ENCODE measurements at places on chromosomes 11 and 22.

DNA sequence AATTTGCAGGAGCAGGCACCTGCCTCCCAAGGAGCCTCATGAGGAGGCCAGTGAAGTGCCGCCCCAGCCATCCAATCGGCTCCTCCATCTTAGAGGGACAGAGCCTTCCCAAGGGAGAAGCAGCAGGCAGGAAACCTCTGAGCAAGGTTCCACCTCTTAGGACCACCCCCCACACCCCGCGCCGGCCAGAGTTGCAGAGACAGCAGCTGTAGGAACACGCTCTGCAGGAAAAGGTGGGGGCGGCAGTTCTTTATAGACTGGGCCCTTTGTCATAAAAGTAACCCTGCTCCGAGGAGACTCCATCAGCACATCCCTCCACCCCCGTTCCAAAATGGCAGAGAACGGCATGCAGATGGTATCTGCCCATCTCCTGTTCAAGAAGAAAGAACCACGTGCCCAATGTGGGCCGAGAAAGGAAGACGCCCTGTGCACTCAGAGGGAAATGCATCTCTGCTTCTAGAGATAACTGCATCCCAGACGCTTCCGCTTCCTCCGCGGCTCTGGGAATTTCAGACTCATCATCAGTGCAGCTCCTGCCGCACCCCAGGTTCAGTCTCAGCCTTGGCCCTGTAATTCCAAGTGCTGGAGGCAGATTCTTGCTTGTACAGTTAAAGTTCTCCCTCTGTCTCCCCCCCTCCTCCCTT is 98.5 kb downstream of the SPATA19 start:
- no peak for DNase-seq

DNA sequence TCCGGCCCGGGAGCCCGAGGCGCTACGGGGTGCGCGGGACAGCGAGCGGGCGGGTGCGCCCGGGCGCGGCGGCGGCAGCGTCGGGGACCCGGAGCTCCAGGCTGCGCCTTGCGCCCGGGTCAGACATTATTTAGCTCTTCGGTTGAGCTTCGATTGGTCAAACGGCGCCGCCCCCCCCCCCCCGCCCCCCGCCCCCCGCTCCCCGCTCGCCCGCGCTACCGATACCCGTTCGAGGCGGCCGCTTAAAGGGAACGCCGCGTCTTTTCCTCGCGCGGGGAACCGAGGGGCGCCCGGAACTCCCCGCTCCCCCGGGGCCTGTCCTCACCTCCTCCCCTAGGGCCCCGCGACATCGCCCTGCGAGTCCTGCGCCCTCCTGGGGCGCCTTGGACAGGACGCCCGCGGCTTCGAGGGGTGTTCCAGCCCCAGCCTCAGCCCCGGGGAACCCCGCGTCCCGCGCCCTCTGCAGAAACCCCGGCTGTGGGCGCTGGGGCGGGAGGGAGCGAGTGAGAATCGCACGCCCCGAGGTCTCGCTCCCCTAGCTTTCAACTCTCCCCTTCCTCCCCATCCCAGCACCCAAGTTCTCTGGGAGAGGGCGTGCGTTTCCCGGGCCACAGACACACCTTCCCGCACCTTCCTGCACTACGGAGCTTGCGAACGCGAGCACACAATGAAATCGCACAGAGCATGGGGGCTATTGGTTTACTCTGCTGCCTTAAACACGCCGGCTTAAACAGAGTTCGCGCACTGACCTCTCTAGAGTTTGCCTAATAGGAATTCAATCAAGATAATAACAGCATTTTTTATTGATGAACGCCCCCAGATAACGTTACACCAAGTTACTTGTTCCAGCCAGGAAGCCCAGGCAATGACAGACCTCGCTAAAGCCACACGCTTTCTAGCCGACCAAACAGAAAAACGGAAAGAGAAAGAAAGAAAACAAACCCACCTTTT is at the start of gene BDNF:
BDNF (minus strand) TSS at position 105 of the 951 bp plus-strand sequence. CDS start 41,891 bp downstream, outside the sequence.
- no peak for DNase-seq

DNA sequence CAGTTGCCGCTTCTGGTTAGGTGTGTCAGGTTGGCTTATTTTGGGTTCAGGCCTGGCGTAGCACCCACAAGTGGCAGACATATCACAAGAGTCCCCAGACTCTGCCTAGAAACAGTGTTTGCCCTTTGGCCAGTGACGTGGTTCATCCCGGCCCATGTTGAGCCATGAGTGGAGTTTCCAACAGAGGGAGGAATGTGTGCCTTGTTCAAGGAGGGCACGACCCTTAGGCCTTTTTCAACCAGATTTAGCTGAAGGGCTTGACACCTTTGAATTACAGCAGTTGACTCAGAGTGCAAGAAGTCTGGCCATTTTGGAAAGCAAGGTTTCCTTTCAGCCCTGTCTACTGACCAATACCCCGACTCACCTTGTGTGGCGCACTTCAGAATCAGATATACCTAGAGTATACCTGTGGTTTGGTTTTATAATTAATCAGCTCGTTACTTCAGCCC is 15.1 kb upstream of the AIFM3 start:
- DNase-seq, result no peak

DNA sequence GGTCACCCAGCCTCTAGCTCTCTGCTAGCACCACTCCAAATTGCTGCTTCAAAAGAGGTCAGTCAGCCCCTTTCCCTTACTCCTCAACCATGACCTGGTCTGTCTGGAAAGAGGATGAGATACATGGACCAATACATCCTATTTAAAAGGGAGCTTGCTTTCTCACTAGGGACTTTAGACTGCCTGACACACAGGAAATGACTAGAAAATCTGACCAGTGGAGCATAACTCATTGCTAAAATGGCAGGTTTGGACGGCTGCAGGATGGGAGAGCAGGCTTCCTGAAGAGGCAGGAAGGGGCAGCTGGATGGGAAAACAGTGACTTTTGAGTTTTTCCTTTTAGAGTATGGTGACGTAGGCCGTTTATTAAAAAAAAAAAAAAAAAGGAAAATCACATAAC is 25.3 kb downstream of the STIM1 start:
- no peak for DNase-seq

GRCh38 chr22:21696115-21696514 is 30.3 kb downstream of the PPIL2 start:
- DNase-seq, result no peak

DNA sequence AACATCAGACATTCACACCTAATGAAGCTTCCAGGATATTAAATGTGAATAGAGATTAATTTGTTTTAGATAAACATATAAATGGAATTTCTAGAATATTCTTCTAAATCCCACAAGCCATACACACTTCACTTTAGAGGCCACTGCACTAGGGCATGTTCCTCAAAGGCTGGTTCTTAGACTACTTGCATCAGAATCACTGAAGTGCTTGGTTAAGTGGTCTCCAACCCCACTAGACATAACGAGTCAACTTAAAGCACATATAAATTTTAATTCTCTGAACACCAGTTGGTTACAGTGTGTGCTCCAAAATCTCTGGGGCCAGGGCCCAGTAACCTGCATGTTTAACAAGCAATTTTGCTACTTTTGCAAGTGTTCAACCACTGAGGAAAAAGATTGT is 7.9 kb upstream of the ALKBH8 start:
- no peak for DNase-seq

DNA sequence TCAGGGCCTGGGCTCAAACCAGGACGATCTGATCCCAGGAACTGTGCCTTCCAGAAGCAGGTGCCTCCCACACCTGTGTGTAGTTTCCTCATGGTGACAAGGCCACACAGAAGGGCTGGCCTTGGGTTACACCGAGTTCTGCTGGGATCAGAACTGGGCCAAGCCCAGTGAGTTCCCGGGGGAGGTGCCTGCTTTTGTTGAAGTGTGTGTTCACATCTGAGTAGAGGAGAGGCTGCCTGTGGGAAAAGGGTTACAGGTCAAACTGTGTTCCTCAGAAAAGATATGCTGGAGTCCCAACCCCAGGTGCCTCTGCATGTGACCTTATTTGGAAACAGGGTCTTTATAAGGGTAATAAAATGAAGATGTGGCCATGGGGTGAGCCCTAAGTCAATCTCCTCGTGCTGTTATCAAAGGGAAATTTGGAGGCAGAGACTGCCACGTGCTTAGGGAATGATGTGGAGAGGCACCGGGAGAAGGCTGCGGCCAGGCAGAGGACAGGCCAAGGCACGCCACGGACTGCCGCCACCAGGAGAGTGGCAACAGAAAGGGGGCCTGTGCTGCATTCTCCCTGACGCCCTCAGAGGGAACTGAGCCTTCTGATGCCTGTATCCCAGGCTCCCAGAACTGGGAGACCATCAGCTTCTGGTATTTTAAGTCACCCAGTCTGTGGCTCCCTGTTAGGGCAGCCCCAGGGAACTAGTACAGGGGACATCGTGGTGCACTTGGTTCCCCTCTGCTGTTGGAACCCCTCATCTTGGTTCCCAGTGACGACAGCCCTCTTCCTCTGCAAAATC is 158.8 kb downstream of the CACNA1I start:
- no peak for DNase-seq

- DNase-seq, result no peak
Observed at GRCh38 chr22:17443405-17444203, 74.3 kb downstream of the CECR2 start.

- no peak for DNase-seq
Observed at GRCh38 chr11:72574548-72575460, 99.4 kb downstream of the PDE2A start.

GRCh38 chr11:47372422-47372821 is 5.9 kb downstream of the SPI1 start:
- no peak for DNase-seq

- no peak for DNase-seq
Observed at GRCh38 chr22:21682385-21683175, 16.8 kb downstream of the PPIL2 start.

- DNase-seq, result no peak
Observed at GRCh38 chr11:128552783-128553661, 34.3 kb downstream of the ETS1 start.

DNA sequence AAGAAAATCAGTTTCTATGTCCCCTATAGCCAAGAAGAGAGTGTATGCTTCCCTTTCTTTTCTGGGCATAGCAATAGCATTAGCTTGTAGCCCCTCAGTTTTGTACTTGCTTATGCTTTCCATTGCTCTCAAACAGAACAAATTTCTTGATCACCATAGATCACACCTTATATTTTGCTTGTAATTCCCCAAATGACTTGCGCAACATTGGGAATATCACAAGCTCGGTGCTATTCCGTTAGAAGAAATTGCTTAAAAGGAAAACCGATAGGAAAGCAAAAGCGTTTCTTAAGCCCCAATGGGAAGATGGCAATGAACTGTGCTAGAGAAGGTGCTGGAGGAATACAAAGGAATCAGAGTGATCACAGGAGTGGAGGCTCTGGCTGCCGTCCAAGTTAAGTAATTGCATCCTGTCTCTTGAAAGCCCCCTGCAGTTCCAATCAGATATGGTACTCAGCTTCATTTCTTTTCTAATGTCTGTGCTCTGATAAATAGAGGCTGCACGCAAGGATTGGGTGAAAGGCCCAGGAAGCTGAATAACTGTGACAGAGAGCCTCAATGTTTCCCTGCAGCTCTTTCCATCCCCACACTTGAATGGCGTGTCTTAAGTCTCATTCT is 182.1 kb upstream of the KIRREL3 start:
- no peak for DNase-seq

DNA sequence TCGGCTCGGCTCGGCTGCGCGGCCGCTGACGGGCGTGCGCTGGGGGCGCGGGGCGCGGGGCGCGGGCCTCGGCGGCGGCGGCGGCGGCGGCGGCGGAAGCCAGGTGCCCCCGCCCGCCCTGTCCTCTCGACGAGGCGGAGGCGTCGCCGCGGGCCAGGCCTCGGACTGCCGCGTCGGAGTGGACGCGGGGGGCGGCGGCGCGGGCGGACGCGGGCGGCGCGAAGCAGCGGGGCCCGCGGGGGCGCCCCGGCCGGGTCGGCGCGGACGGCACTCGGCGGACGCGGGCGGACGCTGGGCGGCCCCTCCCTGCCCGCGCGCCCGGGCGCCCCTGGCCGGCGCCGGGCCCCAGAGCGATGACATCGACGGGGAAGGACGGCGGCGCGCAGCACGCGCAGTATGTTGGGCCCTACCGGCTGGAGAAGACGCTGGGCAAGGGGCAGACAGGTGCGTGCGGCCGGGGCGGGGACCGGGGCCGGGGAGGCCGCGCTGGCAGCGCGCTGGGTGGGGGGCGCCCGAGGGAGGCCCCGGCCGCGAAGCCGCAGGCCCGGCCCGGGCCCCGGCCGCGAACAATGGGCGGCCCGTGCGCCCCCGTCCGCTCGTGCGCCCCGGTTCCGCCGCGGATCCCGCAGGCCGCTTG is at the start of gene BRSK2:
BRSK2 (plus strand) TSS at position 3 of the 637 bp plus-strand sequence; CDS start at position 354, 351 bp downstream.
- no peak for DNase-seq

- no peak for DNase-seq
Observed at GRCh38 chr22:27348634-27349033, 452.9 kb downstream of the MN1 start.

DNA sequence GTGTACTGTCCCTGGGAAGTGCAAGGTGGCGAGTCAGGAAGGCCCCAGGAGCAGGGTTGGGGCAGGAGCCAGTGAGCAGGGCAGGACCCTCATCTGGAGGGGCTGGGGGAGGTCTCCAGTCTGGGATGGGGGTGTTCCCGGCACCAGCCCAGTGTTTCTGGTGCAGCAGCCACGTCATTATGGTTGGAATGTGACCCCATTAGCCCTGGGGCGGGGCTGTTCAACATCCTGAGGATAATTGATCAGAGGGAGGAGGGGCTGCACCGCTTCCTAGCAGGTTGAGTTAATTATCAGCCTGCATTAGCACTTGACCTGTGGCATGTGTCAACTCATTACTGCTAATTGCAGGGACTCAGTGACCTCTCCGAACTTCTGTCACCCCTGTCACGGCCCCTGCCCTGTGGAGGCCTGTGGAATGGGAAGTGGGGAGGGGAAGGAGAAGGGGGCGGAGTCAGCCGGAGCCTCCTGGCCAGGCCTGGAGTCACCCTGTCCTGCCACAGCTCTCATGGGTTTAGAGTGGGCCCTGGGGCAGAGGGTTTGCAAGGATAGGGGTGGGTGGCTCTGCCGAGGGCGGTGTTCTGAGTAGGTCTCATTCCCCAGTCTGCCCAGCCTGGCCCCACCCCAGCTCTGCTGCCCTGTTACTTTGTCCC is 52.8 kb upstream of the CCDC188 start:
- DNase-seq, result no peak

DNA sequence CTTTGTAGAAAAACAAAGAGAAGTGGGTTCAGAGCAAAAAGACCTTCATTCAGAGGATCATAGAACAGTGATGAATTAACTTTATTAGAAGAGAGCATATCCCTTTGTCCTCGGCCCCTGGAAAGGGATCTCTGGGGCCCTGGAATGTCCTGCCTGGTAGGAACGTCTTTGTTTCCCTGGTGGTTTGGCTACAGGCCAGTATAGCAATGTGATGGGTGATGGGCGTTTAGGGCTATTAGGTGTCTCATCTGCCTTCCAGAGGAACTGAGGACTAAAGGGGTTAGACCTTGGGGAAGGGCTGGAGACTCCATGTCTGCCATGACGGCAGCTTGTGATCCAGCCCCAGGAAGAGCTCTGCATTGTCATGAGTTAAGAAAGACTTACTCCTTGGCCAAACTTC is 9.1 kb downstream of the APOL4 start:
- DNase-seq, result no peak

DNA sequence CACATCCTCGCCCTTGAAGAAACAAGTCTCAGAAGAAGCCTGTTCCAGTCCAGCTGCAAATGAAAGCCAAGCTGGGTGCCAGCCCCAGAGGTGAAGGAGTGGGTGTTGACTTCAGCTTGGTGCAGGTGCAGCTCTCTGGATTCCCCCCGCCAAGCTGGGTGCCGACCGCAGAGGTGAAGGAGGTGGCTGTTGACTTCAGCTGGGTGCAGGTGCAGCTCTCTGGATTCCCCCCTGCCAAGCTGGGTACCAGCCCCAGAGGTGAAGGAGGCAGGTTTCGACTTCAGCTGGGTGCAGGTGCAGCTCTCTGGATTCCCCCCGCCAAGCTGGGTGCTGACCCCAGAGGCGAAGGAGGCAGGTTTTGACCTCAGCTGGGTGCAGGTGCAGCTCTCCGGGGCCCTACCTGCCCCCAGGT is 1234.0 kb downstream of the TBC1D22A start:
- no peak for DNase-seq

- no peak for DNase-seq
Observed at GRCh38 chr11:46846510-46846830, 390 bp upstream of the CKAP5 start.

- DNase-seq, result no peak
Observed at GRCh38 chr11:75603791-75604736, 42.0 kb downstream of the SERPINH1 start.
